ENCODE measurements at places on chromosomes 12 and 14.

- no peak for ATAC-seq
These were observed 8.0 kb downstream of the LRRC74A start for GRCh38 chr14:76834241-76834661.

DNA sequence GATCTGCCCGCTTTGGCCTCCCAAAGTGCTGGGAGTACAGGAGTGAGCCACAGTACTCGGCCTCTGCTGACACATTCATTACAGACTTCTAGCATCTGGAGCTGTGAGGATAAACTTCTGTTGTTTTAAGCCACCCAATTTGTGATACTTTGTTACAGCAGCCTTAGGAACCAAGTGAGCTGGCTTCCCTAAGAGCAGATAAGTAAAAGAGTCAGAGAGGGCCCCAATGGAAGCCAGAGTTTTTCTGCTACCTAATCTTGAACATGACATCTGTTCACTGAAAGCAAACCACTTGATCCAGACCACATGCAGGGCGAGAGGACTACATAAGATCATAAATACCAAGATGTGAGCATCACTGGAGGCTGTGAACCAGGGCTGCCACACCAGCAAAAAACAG lies 3.7 kb upstream of the MAPKAPK5 start:
- ATAC-seq: no peak

DNA sequence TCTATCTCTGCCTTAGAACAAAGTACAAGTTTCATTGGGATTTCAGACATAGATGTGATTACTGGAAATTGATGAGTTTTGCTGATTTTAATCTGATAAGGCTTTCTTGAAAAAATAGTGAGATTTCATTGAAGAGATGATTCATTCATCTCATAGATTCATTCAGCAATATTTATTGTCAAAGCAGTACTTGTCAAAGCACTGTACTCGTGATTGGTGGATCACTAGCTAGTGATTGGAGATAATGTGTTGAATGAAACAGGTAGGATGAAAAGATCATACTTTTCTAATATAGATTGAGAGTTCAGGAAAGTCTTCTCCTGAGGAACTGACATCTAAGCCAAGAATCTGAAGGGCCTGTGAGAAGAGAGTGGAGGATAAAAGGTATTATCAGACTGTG lies 71.0 kb downstream of the KTN1 start:
- no peak for ATAC-seq

- ATAC-seq: peak; percentile 68
These were observed at the start of gene TTC7B for GRCh38 chr14:90815822-90816662. TTC7B (minus strand) TSS chr14:90816430; CDS start chr14:90816295, 135 bp downstream.

GRCh38 chr12:132717531-132718387 lies 7.1 kb downstream of the PGAM5 start:
- ATAC-seq: peak; percentile 52

DNA sequence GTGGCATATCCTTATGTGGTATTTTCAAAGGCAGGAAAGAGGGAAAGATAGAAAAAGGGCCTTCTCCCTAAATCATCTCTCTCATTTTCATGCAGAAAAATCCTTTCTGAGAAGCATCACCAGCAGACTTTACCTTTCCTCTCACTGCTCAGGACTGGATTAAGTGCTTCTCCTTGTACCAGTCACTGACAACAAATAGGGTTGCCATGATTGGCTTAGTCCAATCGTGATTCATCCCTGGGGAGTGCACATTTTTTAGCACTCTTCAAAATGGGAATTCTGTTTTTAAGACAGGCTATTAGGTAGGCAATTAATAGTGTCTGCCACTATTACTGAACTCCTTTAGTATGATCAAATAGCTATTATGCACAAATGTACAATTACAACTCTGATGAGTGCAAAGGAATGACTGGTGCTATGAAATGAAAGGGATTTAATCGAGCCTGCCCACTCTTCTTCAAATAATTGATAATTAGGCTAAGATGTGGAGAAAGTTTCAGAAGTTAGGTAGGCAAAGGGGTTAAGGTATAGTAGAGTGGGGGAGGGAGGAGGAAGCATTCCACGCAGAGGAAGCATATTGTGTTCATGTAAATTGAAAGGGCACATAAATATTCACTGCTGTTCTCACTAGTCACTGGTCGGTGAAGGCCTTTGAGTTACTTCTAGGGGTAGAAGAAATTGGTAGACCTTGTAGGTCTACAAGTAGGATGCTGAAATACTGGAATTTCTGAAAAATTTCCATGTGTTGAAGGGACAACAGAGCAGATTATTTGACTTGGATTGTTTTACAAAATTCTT lies 84.0 kb downstream of the MSRB3 start:
- no peak for ATAC-seq

DNA sequence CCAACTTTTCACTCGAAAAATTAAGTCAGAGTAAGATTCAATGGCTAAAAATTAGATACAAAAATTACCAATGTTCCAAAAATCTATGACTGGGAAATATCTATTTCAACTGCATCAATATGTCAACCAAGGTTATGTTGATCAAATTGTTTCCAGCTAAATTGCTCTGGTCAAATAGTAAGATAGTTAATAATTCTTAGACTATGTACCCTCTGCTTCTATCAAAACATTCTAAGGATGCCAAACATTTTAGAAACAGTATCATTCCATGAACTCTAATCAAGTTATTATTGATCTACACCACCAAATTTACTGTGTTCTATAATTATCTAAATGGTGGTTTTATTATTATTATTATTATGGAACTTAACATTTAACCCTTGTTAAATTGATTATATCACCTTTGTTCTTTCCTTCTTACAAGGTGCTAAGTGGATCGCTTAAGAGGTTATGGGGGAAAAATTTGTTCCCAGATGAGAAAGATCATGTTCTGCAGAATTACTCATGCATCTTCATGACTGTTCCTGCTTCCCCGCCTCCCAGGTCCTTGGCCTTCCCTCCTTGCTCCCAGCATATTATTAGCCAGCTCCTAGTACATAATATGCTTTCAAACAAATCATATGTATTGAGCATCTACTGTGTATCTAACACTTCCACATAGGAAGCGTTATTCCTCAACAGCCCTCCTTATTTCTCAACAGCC lies 240.5 kb upstream of the KRR1 start:
- no peak for ATAC-seq

- no peak for ATAC-seq
These were observed 14.8 kb upstream of the LRRC9 start for GRCh38 chr14:59905188-59905587.

GRCh38 chr12:100995201-100995600 lies 200.6 kb downstream of the ANO4 start:
- peak; percentile 64 for ATAC-seq
